ENCODE measurements at places on chromosomes 3 and 15.

- DNase-seq: no peak
These were observed 871.2 kb upstream of the NR2F2 start for GRCh38 chr15:95459273-95459672.

- DNase-seq: no peak
These were observed 110.9 kb upstream of the THRB start for GRCh38 chr3:24605511-24606028.

DNA sequence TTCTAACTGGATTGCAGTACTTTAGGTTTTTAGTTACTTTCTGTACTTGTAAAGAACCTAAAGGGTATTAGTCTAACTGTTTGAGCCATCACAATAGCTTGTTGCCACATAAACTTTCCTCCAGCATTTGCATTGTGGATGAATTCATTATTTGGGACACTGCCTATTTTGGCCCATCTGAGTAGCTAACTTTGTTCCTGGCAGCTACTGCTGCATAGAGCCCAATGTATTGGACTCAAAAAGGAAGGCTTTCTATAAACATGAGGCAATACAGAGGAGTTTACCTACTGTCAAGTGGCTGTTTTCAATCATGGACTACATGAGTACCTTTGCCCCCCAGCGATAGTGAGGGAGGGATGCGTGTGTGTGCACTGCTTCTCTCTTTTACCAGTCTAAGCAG, 1.9 kb downstream of the ROBO2 start:
- no peak for DNase-seq

- no peak for DNase-seq
These were observed 104.2 kb upstream of the PFN2 start for GRCh38 chr3:150074697-150075416.

DNA sequence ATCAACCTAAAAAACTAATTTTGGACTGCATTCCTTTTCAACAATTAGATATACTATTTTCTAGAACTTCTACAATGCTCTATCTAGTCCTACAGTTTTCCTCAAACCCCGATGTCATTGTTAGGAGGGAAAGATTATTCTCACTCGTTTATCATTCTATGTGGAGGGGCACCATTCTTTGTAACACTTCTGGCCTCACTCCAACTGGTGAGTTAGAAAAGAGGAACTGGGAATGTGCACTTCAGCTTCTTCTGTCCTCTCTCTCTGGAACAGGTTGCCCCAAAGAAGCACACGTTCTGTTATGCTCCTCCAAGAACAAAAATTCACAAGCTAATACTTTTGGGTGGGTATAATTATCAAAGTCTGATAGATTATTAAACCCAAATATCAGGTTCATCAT, 137.9 kb downstream of the UACA start:
- DNase-seq: no peak

GRCh38 chr3:194474675-194475074, 12.1 kb downstream of the ATP13A3 start:
- DNase-seq: no peak

DNA sequence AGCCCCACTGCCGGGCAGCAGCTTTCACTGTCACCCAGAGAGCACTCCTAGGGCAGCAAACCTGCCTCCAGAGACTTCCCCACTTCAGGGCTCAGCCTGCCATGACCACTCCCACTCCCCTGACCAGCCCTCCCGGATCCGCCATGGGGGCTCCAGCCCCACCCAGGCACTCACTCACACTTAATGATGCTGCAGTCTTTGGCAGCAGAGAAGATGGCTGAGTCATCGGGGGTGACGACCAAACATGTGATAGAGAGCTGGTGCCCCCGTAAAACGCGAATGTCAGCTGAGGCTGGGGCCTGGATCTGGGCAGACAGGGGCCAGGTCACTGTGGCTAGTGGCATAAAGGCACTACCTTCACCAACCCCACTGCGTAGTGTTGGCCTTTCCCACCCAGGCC, 4.7 kb downstream of the RRP9 start:
- no peak for DNase-seq

DNA sequence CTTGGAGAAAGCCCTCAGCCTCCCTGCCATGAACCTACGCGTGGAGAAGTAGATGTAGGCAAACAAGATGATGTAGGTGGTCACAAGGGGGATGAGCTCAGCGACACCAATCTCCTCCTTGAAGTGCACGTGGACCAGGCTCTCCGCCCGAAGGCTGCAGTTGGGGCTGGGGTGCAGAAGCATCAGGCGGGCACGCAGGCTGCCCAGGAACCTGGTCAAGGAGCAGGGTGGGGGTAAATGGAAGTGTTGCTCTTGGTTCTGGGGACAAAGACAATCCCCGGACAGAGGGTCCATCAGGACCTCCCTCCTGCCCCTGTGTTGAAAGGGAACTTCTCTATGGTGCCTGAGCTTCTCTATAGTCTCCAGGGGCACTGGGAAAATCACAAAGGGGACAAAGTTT, 45.1 kb downstream of the PTPN23 start:
- no peak for DNase-seq

DNA sequence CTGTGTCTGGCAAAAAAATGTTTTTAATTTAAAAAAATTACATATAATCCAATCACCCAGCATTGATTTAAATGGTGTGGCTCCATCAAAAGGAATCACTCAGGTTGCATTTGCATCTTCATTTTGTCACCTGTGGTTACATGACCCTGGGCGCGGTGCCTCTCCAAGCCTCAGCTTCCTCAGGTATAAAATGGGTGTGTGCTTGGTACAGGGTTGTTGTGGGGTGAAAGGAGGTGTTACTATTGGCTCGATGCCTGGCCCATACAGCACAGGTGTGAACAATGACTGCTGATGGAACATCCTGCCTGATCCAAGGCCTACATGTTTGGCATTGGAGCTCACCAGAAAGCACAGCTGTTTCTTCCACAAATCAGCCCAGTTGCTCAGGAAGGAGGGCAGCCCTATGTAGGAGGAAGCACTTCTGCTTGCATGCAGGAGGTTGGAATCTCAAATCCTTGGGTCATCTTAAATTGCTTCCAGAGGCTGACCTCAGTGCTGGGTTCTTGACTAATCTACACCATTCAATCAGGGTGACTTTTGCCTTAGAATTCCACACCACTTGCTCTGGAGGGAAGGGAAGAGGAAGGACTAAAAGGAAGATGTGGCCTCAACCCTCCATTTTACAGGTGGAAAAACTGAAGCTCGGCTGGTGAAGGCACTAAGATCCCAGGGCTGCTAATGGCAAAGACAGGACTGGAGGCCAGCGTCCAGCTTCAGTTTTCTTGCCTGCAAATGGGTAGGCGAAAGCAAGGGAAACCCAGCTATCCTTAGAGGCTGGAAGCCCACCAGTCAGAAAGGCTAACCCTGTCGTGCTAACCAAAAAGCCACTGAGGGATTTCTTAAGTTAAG, 31.7 kb downstream of the BHLHE40 start:
- no peak for DNase-seq

- DNase-seq: no peak
These were observed 39.4 kb upstream of the TBL1XR1 start for GRCh38 chr3:177236704-177237103.

- DNase-seq: no peak
These were observed 4.4 kb downstream of the ALPK3 start for GRCh38 chr15:84821501-84822021.

DNA sequence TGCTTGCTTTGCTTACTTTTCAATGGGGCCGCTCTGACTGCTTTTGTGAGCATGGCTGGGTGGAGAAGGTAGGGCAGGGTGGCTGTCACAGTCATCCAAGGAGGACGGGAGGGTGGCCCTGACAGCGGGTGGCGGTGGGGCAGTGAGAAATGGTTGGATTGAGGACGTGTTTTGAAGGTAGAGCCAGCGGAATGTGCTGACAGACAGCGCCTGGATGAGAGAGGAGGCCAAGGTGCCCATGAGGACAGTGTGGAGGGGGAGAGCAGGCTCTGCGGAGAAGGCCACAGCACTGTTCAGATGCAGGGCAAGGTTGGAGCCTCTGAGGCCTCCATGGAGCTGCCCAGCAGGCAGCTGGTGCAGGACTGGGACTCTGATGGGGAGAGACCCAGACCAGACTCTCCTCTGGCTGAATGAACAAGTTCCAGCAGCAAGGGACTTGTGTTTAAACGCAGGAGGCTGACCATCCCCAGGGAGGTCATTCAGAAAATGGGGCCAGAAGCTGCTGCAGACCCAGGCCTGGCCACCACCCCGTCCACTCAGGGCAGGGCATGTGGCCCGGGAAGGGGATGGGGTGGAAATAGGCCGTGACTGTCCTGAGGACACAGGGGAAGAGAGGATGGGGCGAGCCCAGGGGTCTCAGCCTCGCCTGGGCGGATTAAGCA, 120.3 kb upstream of the PRR20G start:
- DNase-seq: no peak

DNA sequence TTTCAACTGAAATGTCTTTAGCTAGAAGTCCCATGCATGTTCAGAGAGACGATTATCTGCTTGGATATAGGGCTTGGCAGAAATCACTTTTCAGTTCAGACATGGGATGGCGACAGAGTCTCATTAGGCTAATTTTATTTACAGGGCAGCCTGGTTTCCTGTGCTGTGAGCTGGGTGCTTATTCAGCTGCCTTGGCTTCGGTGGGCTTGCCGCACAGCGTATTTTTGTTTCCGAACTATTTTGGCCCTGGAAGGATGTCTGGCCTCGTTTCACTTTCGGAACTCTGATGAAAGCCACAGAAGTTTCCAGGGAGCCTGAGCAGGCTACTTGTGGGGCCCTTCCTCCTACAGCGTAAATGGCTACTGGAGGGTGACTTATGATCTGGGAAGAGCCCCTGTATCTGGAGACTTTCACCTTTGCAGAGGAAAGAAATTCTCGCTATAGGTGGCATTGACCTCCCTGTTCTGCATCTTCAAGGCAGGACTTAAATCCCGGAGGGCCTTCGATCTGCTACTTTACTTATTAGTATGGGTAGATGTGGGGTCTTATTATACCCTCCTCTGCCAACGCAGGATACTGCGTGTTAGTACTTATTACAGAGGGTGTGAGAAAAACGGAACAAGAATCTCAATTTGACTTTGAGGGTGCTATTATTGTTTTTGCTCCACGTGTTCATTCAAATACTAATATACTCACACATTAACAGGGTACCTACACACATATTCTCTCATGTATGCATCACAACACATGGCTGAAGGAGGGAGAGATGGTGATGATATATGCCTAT, 364.0 kb upstream of the RBMS3 start:
- DNase-seq: no peak

DNA sequence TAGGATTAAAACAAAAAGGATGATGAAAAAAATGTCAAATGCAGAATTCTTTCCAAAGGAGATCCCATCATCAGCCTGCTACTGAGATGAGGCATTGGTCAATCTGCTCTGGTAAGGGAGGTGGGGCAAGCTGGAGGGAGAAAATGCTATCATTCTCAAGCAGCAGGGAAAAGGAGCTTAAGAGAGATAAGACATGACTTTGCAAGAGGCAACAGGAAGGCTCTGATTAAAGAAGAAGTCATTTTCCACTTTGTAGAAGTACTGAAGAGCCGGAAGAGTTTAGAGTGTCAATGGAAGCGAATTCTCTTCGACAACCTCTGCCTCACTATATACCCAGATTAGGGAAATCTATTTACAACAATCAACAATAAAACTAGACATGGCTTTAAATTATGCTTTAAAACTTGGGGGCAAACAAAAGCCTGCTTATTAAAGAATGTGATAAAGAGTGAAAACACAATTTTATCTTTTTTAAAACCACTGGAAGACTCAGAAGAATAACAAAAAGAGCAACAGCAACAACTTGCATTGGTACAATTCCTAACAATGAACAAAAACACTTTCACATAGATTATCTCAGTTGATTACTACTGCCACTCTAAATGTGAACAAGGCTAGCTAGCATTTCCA, 81.8 kb upstream of the NANOGP8 start:
- no peak for DNase-seq

- no peak for DNase-seq
These were observed 316.4 kb downstream of the SOX2 start for GRCh38 chr3:182028081-182028480.

DNA sequence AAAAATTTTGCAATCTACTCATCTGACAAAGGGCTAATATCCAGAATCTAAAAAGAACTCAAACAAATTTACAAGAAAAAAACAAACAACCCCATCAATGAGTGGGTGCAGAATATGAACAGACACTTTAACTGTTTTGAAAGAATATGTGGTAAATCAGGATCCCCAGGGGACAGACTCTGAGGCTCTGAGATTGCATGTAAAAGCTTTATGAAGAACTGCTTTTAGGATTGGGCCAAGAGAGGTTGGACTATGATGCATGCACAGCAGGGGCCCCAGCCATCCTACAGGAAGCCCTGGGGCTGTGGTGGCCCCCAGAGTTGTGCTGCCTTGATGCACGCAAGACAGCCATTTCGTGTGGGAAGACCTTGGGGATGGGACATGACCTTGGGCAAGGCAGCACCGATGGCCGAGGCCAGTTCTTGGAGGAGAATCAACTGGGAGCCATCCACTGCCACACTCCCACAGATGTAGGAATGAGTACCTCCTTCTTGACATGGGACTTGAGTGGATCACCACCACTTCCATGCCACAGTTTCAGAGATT, 298.1 kb upstream of the THBS1 start:
- DNase-seq: no peak

DNA sequence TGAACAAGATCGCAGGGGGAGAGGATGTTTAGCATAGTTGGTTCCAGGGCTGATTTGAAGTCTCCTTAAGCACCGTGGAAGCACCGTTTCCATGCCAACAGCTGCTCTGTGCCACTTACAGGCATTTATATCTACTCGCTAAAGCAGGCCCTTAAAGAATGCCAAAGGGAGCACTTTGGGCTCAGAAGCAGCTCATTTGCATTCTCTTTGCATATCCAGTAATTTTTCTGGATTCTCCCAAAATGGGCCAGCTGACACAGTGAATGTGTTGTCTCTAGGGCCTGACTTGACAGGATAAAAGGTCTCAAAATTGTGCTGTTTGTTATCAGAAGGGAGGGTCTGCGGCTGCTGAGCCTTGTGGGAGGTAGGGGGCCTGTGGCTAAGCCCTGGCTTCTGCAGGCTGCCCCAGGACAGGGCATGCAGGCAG, 138.6 kb downstream of the FBLN2 start:
- DNase-seq: no peak

DNA sequence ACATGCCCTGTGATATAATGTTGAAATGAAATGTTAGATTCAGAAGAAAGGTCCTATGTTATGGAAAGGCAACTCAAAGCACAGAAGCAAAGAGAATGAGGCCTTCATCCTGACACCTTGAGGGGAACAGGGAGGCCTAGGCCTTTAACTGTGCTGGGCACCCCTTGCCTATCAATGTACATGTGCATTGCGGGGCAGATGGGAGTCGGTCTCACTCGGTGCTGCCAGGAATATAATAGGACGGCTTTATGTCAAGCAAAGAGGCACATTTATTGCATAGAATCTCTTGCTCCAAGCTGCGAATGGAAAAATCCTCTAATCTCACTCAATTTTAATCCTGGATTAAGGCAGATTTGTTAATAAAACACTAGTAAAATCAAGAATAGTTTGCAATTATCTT, 301.0 kb upstream of the SOX14 start:
- no peak for DNase-seq

GRCh38 chr3:50487181-50487580, 16.3 kb downstream of the CACNA2D2 start:
- no peak for DNase-seq

- no peak for DNase-seq
These were observed 40.6 kb upstream of the SEC22A start for GRCh38 chr3:123161167-123161566.

DNA sequence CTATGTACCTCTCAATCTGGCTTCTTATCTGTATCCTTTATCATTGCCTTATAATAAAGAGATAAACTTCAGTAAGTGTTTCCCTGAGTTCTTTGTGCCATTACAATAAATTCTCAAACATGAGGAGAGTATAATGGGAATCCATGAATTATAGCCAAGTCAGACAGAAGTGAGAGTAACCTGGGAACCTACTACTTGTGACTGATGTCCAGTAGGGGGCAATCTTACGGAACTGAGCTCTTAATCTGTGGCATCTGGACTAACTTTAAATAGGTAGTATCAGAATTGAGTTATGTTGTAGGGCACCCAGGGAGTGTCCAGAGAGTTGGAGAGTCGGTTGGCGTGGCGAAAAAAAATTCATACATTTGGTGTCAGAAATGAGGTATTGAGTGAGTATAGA, 542.6 kb downstream of the ZBBX start:
- DNase-seq: no peak
